Caudate nucleus (tissue), 63 donors: ENCODE measurements at places on chromosomes 4 and X.

DNA sequence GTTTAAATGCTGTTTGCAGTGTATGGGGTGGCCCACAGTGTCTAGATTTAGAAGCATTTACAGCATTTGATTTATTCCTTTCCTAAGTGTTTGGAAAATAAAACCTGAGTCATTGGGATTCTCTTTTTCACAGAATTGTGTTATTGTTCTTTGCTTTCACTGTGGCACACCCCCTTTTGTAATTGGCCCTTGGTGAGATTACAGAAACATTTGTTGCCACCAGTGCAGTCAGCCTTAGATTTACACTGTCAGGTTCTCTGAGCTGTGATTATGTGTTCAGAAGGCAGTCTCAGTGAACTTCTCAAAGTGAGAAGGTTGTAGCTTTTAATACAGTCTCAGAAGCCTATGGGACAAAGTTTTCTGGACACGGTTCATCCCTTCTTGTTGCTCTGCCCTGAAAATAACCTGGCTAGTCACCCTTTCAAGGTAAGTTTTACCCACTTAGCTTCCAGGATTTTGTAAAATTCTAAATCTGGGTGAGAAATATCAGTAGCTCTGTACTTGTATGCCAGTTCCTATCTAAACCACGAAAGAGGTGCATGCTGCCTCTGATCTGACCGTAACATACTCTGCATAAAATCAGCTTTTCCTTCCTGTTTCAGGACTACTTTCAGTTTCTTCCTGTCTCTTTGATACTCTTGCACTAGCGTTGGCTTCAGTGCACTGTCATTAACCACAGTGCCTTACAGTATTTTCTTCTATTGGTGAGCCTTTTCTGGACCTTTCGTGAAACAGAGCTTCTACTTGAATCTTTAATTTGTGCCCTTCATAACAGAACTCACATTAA is 12.6 kb downstream of the RUFY3 start:
- DNase-seq: no peak

DNA sequence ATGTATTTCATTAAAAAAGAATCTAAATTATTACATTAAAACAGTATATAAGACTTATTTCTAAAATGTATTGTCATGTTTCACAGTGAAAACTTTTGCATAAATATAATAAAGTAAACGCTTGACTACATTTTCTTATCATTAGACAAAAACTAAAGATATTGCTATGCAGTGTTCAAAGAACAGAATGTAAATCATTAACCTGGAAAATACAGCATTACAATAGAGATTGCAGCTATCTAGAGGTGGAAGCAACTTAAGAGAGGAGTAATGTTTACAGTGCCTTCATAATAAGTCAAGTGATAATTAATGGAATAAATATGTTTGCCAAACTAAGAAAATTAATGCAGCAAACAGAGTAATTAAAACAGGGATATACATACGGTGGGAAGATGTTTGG is 940.9 kb downstream of the FSTL5 start:
- no peak for DNase-seq

DNA sequence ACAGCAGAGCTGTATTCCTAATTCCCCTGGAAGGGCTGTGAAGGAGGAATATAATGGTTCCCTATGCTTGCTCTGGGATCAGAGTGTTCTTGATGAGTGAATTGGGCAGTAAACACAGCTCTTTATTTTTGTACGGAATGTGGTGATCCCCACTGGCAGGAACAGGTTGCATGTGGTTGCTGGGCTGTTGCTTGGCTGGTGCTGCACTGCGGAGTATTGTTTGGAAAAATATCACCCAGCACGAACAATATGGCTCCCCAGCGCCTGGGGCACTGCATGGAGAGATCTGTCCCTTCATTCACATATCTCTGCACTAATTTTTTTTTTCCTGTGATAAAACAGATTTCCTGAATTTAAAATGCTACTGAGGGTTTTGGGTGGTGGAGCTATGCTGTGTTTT is 119.7 kb downstream of the MGST2 start:
- DNase-seq: no peak

DNA sequence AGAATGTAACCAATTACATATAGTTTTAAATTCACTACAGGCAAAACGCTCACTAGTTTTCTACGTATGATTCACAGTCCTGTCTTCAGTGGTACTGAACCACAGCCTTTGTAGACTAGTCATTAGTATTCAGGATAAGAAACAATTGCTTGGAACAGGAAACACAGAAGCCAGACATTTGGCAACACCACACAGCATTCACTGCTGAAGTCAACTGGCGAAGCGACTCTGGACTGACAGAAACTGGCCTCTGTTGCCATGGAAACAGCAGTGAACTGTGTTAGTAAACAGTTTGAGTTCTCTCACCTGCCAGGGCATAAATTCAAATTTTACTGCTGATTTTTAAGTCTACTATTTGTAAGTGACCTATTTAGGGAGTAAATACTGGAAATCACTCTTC is 57.6 kb downstream of the MAPK10 start:
- no peak for DNase-seq

DNA sequence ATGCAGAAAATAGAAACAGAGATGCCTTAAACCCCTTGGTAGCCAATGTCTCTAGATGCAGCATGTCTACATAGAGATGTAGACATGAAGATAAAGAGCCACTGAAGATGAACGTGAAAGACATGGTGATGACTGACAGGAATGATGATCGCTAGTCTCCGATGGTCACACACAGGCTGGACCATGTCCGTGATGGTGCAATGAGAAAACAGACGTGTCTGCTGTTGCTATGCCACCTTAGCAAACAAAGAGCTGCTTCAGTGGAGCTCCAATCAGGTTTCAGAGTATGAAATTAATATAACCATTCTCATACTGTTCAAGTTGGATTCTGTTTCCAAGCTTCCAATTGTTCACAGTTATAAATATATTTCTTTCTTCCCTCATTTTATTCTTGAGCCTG is 256.5 kb downstream of the CAMK2D start:
- no peak for DNase-seq

DNA sequence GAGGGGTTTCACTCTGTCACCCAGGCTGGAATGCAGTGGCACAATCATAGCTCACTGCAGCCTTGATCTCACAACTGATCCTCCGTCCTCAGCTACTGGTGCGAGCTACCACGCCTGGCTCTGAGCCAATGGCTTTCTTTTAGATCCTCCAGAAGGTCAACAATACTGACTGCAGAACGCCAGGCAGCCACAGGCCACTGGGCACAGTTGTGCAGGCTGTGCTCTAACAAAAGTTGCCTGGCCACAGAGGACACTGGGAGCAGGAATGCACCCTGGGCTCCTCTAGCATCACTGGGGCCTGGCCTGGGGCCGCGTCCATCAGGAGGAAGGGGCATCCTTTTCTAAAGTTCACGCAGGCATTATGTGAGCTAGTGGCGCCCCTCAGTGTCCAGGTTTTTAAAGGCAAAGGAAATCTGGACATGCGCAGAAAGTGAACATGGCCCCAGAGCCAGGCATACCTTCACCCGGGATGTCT is 14.9 kb upstream of the PORCN start:
- DNase-seq: no peak

GRCh38 chrX:139081965-139082364 is 370.4 kb upstream of the FGF13 start:
- no peak for DNase-seq

- no peak for DNase-seq
Measured at GRCh38 chr4:186342582-186342981, 76.6 kb downstream of the F11 start.

DNA sequence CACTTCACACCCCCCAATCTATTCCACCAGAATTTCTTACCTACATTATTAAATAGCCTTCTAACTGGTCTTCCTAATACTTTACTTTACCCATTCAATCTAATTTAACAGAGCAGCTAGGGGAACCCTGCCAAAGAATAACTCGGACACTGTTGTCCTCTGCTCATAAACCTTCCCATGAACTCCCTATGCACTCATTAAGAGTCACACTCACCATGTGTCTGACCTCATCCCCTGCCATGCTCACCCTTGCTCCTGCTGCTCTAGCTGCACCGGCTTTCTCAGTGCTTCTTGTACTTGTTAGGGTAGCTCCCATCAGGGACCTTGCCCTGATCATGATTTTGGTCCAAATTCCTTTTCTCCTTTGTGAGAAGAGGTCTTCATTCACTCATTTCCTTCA is 54.6 kb upstream of the GUCY1A1 start:
- DNase-seq: no peak

- no peak for DNase-seq
Measured at GRCh38 chr4:119106036-119107000, 29.3 kb upstream of the MYOZ2 start.

- DNase-seq: no peak
Measured at GRCh38 chrX:85963736-85964135, 83.6 kb downstream of the CHM start.

GRCh38 chr4:20278195-20278594 is 26.5 kb downstream of the SLIT2 start:
- DNase-seq: no peak

GRCh38 chr4:23333556-23333945 is 556.3 kb downstream of the PPARGC1A start:
- no peak for DNase-seq
